ENCODE measurements at places on chromosomes 2 and 18.

- DNase-seq = no peak
These were observed 443.9 kb upstream of the VRK2 start for GRCh38 chr2:57602733-57603132.

DNA sequence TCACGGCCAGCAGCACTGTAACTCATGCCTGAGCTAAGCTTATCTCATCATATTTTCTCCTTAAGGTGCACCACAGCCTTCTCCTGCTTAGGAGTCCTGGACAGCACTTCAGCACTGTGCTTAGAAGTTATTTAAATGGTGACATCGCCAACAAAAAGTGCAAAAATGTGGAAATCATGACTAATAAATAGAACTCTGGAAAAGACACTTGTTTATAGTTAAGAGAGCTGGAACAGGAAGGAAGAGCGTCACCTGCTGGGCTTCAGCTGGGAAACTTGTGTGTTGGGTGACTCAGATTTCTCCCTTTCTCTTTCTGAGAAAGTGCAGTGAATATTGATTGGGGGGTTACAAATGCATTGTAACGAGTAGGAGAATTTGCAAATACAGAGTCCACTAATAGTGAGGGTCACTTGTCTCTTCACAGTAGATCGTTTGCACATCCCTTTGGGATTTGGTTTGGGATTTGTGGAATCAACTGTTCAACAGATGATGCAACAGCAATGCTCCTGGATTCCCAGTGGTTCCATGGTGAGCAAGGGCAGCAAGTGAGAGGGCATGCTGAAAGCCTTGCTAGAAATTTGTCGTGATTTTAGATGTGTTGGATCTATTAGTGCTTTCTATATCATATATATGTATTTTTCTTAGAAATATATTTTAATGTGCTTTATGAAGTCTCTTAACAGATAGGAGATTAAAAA is 84.2 kb downstream of the DOK6 start:
- peak; percentile 2 for DNase-seq

- no peak for DNase-seq
These were observed 4.6 kb upstream of the UGT1A5 start for GRCh38 chr2:233707940-233708644.

GRCh38 chr2:120939595-120940318 is 204.1 kb downstream of the GLI2 start:
- DNase-seq = peak; percentile 63

DNA sequence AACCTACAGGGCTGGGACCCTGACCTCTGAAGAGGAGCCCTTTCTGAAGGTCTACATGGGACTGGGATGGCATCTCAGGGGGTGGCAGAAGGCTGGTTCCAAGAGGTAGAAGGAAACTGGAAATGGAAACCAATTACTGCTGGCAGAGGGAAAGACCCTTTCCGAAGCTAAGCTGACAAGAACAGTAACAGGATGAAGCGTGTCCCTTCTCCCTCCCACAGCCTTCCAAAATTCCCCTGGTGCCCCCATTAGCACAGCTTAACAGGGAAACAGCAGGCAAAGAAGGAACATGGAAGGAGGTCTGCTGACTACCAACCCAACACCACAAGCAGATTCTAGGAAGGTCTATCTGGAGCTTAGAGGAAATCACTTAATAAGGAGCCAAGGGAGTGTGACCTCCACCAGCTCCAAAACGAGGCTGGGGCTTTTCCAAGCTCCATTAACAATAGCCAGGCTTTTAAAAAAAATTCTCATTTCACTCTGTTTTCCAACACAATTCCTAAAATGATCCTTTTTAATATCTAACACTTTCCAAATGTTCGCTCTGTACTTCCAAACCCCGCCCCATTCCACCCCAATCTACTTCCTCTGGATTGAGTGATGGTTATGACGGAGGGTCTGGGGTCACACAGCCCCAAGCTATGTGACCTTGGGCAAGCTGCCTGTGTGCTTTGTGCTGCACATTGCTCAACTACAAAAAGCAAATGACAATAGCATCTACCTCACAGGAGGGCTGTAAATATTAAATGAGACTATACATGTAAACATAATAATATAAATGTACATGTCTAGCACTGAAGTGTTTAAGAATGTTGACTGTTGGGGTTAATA is 55.2 kb downstream of the STK39 start:
- no peak for DNase-seq

DNA sequence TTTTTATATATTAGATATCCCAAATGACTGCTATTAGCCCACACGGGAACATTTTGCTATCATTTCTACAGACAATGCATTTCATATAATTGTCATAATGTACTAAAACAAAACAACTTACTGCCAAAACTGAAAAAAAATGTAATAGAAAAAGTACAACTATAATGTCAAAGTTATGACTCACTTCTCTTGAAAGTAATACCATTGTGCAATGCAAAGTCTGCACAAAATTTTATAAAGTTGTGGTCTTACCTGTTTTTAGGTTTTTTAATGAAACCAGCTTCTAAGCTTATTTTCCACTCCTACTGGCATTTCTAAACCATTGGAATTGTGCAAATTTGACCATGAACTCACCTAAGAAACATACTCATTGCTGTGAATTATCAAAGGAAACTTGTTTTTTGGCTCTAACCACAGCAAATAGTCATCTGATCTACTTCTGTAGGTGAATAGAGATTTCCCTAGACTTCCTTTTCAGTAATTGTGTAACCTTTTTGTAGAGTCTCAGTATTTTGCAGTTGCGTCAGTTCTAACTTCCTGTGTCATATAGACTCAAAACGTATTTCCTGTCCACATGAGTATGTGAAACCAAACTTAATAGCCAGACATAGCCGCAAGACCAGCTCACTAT is 31.9 kb upstream of the TFPI start:
- peak; percentile 4 for DNase-seq

- DNase-seq = peak; percentile 10
These were observed 33.5 kb upstream of the CCDC93 start for GRCh38 chr2:118047380-118047826.

GRCh38 chr2:75199428-75200011 is at the start of gene TACR1:
Gene TACR1 (minus strand): TSS chr2:75199520. CDS start chr2:75198934, 586 bp downstream.
- DNase-seq = peak; percentile 7

Measured in kidney epithelial cell (primary cell).